ENCODE measurements at places on chromosomes 2 and 18.

DNA sequence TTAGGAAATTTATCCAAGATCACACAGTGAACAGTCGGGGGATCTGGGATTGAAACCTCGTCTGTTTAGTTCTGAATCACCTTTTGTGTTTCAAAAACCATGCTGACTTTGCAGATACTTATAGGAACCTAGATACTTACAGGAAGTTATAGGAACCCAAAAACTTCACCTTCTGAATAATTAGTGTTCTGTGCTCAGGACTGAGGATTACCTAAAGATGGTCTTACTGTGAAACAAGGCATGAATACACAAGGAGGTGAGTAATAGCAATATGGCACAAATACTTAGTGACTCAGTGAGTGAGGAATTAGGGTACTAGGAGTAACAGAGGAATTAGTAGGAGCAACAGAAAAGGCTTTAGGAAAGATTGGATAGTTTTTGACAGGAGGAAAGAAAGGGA lies 145.5 kb downstream of the LRATD1 start:
- DNase-seq = no peak

DNA sequence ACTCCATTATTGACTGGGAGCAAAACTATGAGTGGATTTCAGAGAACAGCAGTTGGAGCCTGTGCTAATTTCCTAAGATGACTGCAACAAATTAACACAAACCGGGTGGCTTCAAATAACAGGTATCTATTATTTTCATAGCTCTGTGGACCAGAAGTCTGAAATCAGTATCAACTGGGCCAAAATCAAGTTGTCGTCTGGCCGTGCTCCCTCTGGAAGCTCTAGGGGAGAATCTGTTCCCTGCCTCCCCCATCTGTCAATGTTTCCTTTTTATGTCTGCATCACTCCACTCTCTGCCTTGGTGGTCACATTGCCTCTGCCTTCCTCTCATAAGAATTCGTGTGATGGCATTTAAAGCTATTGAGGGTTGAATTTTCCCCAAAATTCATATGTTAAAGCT lies 269.8 kb downstream of the TMX3 start:
- DNase-seq = no peak

DNA sequence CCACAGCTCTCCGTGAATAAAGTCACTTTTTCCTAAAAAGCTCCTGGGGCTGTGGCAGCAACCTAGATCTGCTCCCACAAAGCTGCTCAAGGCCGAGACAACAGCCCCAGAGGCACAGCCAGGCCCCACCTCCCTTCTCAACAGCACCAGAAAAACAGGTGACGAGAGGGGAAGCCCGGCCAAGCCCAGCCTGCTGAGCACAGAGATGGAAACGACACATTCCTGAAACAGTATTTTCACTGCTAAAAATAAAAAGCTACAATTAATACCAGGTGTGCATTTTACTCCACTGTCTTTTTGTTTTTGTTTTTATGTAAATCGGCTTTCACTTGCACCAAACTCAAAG lies 199.3 kb downstream of the HDAC4 start:
- DNase-seq = no peak

GRCh38 chr18:41745166-41746049 lies 209.6 kb upstream of the PIK3C3 start:
- DNase-seq = peak; percentile 4

GRCh38 chr18:57794951-57795728 lies 8.0 kb downstream of the ATP8B1 start:
- DNase-seq = no peak

DNA sequence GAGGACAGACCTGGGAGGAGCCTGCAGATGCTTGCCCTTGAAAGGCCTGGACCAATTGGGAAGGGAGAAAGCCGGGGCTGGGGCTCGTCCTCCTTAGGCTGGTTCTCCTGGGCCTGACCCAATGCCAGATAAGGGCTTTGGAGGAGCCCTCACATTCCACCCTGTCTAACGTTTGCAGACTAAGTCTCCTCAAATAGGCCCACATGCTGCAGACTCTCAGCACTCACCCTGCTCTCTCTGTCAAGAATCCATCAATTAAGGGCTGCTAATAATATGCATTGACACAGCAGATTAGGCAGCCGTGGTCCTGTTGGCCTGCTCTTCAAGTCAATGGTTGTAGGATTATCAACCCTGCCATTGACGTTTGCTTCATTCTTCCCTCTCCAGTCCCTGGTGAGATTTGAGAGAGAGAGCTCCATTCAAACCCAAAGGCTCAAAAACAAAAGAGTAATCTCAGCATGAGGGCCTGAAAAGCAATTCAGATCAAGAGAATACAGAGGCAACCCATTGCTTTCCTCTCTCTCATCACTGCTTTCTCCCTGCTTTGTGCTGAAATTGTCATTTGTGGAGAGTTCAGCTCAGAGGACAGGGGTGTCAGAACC lies 167.6 kb downstream of the INSIG2 start:
- DNase-seq = no peak

DNA sequence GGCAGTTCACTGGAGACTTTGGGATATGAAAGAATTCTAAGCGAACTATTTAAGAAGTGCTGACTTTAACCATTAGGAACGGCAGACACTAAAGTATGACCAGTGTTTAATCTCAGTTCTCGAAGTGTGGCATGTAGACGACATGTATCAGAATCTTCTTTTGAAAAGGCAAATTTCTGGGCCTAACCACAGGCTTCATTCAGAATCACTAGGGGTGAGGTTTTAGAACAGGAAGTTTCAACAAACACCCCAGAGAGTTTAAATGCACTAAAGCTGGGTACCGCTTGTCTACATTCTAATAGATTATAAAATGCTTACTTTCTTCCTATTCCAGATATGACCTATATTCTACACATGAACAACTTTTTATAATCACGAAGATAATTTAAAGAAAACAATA lies 180.3 kb downstream of the ANKRD44 start:
- no peak for DNase-seq

- no peak for DNase-seq
Observed at GRCh38 chr18:8777846-8778245, 72.5 kb downstream of the MTCL1 start.

DNA sequence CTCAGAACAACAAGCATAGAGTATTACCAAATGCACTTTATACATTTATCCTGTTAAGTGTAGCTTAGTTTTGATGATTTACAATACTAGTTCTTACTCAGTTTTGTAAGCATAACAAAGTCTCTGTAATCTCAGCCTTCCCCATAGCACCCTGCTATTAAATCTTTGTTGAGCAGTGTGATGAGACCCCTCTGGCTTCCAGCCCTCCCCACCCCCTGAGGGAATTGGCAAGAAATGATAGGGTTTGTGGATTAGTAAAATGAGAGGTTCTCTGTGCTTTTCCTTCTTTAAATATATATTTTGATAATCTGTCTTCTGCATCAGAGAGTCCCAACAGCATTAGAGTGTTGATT lies 37.2 kb downstream of the ZNF521 start:
- no peak for DNase-seq

DNA sequence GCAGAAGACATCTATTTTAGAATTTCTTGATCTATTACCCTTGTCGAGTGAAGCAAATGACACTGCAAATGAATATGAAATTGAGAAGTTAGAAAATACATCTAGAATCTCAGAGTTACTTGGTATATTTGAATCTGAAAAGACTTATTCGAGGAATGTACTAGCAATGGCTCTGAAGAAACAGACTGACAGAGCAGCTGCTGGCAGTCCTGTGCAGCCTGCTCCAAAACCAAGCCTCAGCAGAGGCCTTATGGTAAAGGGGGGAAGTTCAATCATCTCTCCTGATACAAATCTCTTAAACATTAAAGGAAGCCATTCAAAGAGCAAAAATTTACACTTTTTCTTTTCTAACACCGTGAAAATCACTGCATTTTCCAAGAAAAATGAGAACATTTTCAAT lies 370.4 kb downstream of the XIRP2 start:
- no peak for DNase-seq

GRCh38 chr18:73896685-73897084 lies 250.9 kb downstream of the FBXO15 start:
- no peak for DNase-seq

DNA sequence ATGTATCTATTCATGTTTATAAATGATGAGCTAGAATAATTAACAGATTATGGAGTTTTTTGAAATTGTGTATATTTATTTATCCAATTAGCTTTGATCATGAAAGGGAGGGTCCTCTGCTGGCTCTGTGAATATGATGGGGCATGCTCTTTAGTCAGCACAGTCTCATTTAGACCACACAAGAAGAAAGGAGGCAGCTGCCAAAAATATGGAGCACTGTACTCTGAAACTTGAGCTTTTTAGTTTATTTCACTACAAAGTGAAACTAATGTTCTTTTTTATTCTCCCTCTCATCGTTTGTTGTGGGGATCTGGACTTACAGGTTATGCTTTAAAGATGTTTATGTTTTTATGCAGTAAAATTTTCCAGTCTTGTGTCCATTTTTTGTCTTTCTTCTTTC lies 266.9 kb upstream of the GULP1 start:
- no peak for DNase-seq

DNA sequence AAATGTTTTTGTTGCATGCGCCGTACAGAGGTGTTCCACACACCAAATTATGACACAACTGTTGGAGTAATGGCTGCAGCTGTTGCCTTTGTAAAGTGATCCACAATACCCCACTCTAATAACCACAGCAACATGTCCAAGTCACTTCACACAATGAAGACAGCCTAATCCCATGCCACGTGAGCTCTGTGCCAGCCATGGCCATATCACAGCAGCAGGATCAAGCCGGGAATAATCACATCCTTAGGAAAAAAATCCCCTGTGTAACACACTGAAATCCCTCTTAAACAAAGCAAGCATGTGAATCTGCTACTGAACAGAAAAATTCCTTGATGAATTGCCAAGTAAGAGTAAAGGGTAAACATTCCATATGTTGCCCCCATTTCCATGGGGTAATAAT lies 179.5 kb upstream of the PARD3B start:
- DNase-seq = no peak

DNA sequence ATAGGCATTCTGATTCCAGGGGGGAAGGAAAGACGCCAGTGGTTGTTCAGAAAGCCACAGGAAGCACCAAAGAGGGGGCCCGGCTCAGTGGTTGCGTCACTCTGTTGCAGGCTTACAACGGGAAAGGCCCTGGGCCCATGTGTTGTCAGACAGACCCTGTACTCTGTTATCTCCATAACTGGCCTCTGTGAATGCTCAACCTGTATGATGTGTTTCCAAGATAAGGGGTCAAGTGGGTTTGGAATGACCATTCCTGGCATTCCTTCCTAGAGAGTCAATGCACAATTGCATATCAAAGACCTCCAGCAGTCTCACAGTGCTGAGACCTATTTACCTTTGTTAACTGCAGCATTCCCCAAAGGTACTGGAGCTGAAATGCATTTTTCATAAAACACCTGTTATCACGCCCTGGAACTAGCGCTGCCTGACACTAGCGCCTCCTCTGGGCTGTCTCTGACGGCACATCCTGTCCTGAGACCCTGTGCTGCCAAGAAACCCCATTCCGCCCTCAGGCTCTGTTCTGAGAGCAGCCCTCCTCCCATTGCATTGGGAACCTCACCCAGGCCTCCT lies 13.2 kb upstream of the LRRFIP1 start:
- DNase-seq = no peak

GRCh38 chr2:42055573-42056514 lies 8.0 kb downstream of the PKDCC start:
- DNase-seq = no peak

GRCh38 chr2:11987151-11987550 lies 240.7 kb downstream of the LPIN1 start:
- DNase-seq = no peak

DNA sequence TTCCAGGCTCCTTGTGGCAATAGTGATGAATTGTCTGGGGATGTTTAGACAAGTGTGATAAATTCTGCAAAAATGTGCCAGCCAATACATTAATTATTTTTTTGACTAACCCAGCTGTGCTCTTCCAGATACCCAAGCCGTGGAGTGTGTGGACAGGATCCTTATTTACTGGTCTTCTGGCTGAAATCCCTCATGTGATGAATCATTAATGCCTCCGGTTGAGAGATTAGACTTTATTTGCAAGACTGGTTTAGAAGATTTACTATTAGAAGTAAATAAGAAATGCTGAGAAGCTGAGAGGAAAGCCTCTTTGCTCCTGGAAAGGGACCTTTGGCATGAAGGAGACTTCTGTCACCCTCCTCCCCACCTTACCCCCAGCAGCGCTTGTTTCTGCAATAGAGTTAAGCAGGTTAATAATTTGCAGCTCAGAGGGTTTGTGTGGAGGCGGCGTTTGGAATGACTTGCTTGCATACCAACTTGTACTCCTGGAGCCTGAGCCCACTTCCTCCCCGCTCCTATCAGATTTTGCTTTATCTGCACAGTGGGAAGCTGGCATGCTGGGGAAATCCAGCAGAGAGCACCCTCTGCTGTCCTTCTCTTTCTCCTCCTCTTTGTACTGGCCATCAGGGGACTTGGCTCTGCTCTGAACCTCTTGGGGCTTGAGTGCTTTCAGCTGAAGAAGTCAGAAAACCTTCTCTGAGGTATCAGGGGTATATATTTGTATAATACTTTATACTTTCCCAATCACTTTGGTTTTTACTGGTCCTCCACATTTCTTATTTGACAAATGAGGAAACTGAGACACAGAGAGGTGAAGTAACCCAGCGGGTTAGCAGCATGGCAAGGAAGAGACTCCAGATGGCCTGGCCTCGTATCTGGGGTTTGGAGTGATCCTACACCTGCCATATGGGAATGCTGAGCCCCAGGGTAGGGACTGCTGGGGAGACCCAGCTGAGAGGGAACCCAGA lies 16.3 kb downstream of the SLC3A1 start:
- no peak for DNase-seq

DNA sequence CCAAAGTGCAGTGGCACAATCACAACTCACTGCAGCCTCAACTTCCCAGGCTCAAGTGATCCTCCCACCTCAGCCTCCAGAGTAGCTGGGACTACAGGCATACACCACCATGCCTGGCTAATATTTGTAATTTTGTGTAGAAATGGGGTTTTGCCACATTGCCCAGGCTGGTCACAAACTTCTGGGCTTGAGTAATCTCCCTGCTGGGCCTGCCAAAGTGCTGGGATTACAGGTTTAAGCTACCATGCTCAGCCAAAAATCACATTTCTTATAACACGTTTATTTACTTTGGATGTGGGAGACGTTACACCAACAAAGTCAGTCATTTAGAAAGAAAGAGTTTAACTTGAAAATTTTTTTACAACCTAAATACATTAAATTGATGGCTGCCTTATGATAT lies 209.0 kb upstream of the VWC2L start:
- no peak for DNase-seq

DNA sequence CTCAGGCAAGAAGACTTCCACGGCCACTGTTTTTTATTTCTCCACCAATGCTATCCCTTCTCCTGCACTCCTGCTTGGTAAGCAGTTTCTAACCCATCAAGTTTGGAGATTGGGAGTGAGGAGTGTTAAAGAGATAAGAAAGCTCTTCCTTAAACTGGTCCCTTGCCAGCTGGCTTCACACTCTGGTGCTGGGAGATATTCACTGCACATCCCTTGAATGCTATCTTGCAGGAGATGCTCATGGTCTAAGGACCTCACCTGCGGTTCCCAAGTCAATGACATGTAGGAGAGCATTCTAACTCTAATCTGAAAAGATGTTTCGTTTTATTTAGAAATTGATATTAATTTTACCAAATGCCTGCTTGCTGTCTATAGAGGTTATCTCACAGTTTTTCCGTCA lies 28.2 kb upstream of the CYRIA start:
- DNase-seq = no peak

- no peak for DNase-seq
Observed at GRCh38 chr18:62682371-62682770, 33.0 kb upstream of the PHLPP1 start.
